ENCODE measurements at places on chromosomes 12 and 14.

DNA sequence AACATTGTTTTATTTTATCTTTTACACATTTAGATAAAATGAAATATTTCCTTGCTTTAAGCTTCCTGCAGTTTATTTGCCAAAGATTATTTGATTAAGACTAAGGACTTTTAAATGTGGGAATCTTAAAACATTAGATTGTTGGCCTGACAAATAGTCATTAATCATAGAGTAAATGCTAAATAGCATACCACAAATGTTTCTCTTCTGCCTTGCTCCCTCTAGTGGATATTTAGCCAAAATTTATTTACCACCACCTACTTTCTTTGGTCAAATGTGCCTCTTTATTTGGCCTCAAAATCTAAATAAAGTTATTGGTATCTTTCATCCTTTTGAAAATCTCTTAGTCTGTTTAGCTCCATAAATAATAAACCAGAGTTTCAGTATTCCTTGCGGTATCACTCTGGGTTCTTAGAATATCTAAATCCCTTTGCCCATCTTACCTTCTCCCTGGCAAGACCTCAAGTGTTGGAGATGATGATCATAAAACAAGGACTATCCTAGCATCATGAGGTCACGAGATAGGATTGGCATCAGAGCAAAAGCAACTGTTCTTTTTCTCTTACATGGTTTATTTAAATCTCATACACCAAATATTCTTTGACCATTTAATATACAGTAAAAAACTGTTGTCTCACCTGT is 150.6 kb upstream of the AEBP2 start:
- DNase-seq = peak; percentile 7

DNA sequence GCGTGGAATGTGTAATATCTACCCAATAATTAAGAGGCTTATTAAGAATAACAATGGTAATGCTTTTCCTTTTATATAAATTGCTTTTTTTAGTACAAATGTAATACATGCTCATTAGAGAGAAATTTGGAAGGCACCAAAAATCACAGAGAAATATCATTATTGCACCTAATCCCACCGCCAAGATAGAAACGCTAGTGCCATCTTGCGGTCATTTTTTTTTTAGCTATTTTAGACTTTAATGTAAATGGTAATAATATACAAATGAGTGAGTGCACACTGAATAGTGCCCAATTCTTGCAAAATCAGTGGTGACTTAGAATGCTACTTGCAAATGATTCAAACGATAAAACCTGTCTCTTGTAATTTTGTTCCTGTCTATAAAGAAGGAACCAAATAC is 576.8 kb upstream of the TMEM132C start:
- DNase-seq = no peak

GRCh38 chr12:12606781-12607589 is 4.7 kb upstream of the CREBL2 start:
- DNase-seq = no peak

DNA sequence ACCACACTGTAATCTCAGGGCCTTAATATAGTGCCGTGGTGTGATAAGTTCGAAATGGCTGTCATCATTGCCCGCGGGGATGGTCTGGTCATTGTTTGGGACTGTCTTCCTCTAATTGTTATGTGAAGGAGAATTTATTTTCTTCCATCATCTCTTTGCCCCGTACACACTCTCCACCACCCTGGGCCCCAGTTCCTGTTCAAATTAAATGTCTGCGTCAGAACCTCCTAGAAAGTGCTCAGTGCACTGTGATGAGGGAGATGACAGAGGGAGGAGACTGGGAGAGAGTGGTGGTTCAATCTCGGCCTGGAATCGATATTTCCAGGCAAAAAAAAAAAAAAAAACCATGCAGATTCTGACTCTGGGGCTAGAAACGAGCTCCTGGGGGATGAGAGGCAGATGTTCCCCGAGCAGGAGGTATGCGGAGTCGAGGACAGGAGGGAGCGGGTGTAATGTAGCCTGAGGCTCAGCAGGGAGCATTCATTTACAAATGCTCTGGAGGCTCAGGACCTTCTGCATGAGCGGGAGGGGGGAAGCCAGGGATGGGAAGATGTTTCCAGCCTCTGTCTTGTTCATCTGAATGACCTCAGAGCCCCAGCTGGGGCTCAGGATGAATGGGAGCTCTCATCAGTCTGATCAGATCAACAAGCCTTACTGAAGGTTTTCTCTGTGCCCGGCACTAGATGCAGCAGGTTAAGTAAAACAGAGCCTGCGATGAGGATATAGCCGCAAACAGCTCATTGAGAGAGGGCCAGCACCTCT is 219.5 kb downstream of the TBX5 start:
- no peak for DNase-seq

DNA sequence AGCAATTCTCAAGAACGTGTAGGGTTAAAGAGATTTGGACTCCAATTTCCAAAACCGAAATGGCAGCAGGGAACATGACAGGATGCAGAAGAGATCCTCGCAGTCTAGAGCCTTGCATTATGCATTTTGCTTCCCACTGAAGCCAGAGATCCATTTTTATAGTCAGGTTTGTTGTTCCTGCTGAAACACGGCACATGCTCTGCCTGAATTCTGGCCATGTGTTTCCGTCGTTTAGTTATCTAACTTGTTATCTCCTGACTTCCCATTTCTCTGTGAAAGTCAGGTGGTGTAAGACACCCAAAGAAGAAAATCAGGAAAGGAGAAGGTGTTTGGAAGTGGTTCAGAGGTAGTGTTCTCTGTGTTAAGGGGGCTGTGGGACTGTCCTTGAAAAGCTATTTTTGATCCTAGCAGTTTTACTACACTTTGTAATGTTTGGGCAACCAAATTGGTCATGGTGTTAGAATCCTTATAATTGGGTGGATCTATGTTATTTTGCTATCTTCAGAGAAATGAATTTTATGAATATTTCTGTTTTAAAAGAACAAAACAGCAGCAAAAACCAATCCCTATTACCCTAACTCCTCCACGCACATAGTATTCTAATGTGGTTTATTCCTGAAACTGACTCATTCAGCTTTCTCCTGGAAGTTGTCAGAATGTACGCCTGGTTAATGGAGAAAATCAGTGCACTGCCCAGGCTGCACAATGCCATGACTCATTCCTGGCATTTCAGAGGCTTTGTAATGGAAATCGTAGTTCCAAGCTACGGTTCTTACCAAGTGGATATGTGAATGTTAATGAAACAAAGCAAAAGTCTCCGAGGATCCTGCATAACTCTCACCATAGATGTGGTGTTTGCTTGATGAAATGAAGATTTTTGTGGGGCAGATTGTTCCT is 110.1 kb downstream of the SAMD4A start:
- no peak for DNase-seq

DNA sequence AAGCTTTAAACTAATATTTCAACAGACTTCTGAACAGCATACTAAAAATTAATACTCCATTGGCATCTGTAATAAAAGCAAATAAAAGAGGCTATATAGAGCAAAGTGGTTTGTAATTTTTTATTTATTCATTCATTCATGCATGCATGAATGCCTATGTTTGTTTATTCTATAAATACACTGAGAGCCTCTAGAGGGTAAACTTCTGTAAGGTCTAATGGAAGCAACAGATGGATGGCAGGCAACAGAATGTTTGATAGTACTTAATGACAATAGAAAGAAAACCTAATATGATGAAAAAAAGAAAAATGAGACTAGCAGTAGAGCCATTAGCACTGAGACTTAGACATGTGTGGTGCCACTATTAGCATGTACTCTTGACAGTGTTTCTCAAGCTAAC is 253.1 kb downstream of the CCDC91 start:
- DNase-seq = no peak

- DNase-seq = no peak
Observed at GRCh38 chr12:55824726-55825125, 4.7 kb downstream of the DNAJC14 start.

GRCh38 chr12:54606556-54606955 is 18.1 kb upstream of the PPP1R1A start:
- no peak for DNase-seq

DNA sequence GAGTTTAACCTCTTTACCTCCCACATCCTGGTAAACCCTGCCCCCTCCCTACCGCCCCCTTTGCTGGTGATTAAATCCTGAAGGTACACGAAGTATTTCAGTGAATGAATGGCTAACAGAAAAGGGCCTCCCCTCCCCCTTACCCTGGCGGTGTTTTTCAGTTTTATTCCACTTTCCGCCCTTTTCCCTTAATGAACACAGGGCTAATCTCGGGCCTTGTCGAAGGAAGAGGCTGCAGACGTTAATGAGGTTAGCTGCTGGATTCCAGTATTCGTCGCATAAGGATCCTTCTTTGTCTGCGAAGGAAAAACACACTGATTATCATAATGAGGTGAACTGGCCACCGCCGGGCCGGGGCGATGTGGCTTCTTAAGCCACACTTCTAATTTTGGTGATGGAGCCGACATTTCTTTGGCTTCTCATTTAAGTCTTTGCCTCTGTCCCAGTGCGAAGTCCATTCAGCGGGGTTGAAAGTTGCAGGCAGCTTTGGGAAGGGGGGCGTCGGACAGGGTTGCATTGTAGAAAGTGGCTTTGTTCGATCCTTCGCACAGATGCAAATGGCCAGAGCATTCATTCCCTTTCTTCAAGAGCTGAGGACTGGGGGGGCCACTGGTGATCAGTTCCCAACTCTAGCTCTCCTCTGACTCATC is 6.5 kb downstream of the MEG3 start:
- DNase-seq = no peak

GRCh38 chr12:112938751-112939150 is 477 bp downstream of the OAS3 start:
- DNase-seq = no peak

All from right kidney (tissue), 9 donors.